Activated CD4-positive, alpha-beta memory T cell treated with anti-CD3 and anti-CD28 coated beads for 36 hours (primary cell): ENCODE measurements at places on chromosomes 3 and 15. TPM values are rescaled to one million over a fixed set of nuclear protein-coding genes. Genes with fewer than 3 reads are reported as not detected.

The FGF12 gene
- total RNA-seq: not detected

GRCh38 chr3:24168977-24169376 lies 223.9 kb downstream of the NR1D2 start:
- no peaks in the 10 kb centered on the region for H3K4me1 ChIP-seq
- no peak overlapping the region for H3K27ac ChIP-seq
- no peaks in the 10 kb centered on the region for H3K27me3 ChIP-seq
- no peak for DNase-seq
- H3K36me3 ChIP-seq: no peaks in the 10 kb centered on the region

The CFAP100 gene
- total RNA-seq: not detected

GRCh38 chr3:122660297-122660974 lies 20.2 kb upstream of the PARP14 start:
- peaks cover 14% of the 10 kb centered on the region for H3K4me1 ChIP-seq
- no peaks in the 10 kb centered on the region for H3K36me3 ChIP-seq
- no peak for DNase-seq
- no peak overlapping the region for H3K27ac ChIP-seq

The SCN11A gene
- total RNA-seq: 0.05 TPM

- peaks cover 2% of the 10 kb centered on the region for H3K27me3 ChIP-seq
- DNase-seq: no peak
- H3K27ac ChIP-seq: no peak overlapping the region
- no peaks in the 10 kb centered on the region for H3K36me3 ChIP-seq
Observed at GRCh38 chr3:37562876-37563275, 298.8 kb upstream of the CTDSPL start.

The MASP1 gene
- not detected for total RNA-seq

- no peak for DNase-seq
- peaks cover 2% of the 10 kb centered on the region for H3K4me1 ChIP-seq
- H3K27me3 ChIP-seq: no peaks in the 10 kb centered on the region
- H3K4me3 ChIP-seq: no peak overlapping the region
Observed at GRCh38 chr3:35965908-35966307, 326.6 kb downstream of the ARPP21 start.

- no peaks in the 10 kb centered on the region for H3K36me3 ChIP-seq
- no peak for DNase-seq
- H3K27me3 ChIP-seq: no peaks in the 10 kb centered on the region
- no peak overlapping the region for H3K27ac ChIP-seq
- H3K4me3 ChIP-seq: no peak overlapping the region
Observed at GRCh38 chr3:41330465-41330864, 131.2 kb downstream of the CTNNB1 start.

- peaks cover 3% of the 10 kb centered on the region for H3K27me3 ChIP-seq
- no peak overlapping the region for H3K27ac ChIP-seq
- H3K4me3 ChIP-seq: no peak overlapping the region
- no peaks in the 10 kb centered on the region for H3K4me1 ChIP-seq
- DNase-seq: no peak
Observed at GRCh38 chr3:72299823-72300222, 514.9 kb upstream of the PROK2 start.

The CCDC191 gene
- 3.5 TPM for total RNA-seq

The DNAJA4 gene
- total RNA-seq: 36.3 TPM

GRCh38 chr3:53239800-53240199 lies 16.0 kb downstream of the TKT start:
- no peak for DNase-seq
- no peaks in the 10 kb centered on the region for H3K27me3 ChIP-seq
- no peak overlapping the region for H3K4me3 ChIP-seq
- no peak overlapping the region for H3K27ac ChIP-seq
